ENCODE measurements at places on chromosomes 3 and 15.

- DNase-seq: no peak
These were observed 25.1 kb downstream of the SPSB4 start for GRCh38 chr3:141076036-141076773.

GRCh38 chr3:63351159-63352007 lies 73.3 kb downstream of the SYNPR start:
- DNase-seq: no peak

DNA sequence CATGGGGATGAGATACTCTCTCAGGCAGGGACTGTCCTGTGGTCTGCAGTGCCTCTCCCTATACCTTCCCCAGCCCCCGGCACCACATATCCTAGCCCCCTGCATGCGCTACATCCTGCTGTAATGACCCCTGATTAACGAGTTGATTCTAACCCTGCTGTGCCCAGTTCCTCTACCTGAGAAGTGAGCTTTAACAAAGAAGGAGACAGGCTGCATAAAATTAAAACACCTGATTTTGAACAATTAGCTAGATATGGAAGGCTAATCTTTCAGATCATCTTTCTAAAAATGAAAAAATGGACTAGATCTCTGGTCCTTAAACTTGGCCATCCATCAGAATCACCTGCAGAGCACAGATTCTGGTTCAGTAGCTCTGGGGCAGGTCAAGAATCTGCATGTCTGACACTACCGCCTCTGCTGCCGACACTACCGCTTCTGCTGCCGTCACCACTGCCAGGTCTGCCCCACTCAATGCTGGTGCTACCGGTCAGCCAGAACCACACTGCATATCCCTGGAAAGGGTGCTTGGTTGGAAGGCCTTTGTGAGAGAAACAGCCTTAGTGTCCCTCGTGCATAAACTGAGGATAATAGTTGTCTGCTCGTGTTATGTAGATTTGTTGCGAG lies 33.6 kb upstream of the ZBTB38 start:
- DNase-seq: no peak

- DNase-seq: no peak
These were observed 53.0 kb downstream of the TMEM45A start for GRCh38 chr3:100545371-100545770.

- no peak for DNase-seq
These were observed 118.9 kb downstream of the ALDH1A2 start for GRCh38 chr15:57946491-57947048.

- DNase-seq: no peak
These were observed 460.3 kb upstream of the WNT5A start for GRCh38 chr3:55947406-55947805.

DNA sequence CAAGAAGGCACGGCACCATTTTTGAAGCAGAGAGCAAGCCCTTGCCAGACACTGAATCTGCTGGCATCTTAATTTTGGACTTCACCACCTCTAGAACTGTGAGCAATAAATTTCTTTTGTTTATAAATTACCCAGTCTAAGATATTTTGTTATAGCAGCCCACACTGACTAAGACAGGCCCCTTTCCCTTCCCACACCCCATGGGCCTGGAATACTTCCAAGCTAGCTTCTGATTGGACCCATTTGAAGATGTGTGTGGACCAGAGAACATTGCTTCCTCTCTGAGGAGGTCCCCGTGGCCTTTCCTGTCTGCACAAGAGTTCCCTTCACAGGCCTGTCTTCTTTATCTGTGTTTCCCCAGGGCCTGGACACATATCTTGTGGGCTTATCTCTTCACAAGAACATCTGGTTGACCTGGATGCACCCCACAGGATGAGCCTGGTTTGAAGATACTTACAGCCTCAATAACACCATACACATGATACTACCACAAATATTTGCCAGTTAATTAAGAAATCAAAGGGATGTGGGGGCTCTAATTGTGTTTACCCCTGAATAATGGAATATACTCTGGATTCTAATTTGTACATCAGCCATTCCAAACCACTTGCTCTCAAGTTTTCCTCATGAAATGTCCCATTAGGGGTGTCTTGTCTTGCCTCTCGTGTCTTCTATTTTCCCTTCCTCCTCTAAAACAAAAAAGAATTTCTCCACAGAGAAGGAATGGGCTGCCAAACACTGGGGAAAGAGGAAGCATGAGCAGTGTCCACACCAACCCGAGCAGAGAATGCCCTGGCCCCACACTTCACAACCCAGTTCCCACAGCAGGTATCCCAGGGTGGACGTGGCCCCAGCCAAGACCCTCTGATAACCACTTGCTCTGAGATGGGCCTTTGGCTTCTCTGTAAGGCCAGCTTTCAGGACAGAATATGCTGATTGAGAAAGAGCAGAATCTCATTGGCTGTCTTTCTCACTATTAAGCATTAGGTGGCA lies 42.5 kb downstream of the GLB1 start:
- no peak for DNase-seq

- DNase-seq: no peak
These were observed 106.6 kb downstream of the VGLL4 start for GRCh38 chr3:11536936-11537612.

- DNase-seq: no peak
These were observed at the start of gene CGNL1 for GRCh38 chr15:57375827-57376695. CGNL1 (plus strand) TSS chr15:57376505; CDS start chr15:57438000, 61,495 bp downstream.

DNA sequence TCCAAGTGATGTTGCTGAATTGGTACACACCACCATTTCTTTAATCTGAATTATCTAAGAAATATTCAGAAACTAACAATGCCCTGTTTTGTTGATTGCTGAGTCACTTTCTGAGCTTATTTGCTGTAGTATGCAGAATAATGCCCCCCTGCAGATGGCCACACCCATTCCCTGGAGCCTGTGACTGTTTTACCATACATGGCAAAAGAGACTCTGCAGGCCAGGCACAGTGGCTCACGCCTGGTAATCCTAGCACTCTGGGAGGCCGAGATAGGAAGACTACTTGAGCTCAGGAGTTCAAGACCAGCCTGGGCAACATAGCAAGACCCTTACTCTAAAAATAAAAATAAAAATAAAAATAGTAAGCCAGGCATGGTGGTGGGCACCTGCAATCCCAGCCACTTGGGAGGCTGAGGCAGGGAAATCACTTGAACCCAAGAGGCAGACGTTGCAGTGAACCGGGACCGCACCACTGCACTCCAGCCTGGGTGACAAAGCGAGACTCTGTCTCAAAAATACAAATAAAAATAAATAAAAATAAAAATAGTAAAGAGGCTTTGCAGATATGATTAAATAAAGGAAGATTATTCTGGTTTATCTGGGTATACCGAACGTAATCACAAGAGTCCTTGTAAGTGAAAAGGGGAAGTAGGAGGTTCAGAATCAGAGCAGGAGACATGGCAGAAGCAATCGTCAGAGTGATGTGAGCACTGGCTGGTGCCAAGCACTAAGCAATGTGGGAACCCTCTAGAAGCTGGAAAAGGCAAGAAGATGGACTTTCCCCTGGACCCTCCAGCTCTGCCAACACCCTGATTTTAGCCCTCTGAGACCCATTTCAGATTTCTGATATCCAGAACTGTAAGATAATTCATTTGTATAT lies 19.0 kb downstream of the PCYT1A start:
- no peak for DNase-seq

GRCh38 chr3:157123621-157124020 lies 36.3 kb downstream of the CCNL1 start:
- DNase-seq: no peak

GRCh38 chr3:56960234-56960917 lies 100.1 kb upstream of the SPATA12 start:
- no peak for DNase-seq

- no peak for DNase-seq
These were observed 152.7 kb downstream of the IL20RB start for GRCh38 chr3:137110392-137110996.

- no peak for DNase-seq
These were observed 42.5 kb upstream of the SNRK start for GRCh38 chr3:43243590-43244587.

GRCh38 chr3:52388933-52389332 lies 56.0 kb downstream of the SEMA3G start:
- DNase-seq: no peak

- no peak for DNase-seq
These were observed 114.0 kb downstream of the RFTN1 start for GRCh38 chr3:16399473-16399872.

DNA sequence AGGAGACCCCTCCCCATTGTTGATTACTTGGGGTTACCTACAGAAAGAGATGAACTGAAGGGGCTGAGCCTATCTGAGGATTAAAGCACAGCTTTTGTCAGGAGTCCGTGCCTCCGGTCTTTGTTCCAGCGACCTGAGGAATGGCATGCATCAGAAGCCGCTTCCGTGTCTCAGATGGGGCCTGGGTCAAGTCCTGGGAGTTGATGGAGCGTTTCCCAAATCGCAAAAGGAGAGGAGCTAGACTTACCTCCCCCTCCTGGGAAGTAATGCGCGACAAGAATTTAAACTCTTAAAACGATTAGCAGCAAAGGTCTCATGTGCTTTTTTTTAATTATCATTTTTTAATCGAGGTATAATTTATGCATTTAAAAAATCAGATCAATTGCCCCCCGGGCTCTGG lies 983 bp upstream of the ALDH1A3 start:
- no peak for DNase-seq

DNA sequence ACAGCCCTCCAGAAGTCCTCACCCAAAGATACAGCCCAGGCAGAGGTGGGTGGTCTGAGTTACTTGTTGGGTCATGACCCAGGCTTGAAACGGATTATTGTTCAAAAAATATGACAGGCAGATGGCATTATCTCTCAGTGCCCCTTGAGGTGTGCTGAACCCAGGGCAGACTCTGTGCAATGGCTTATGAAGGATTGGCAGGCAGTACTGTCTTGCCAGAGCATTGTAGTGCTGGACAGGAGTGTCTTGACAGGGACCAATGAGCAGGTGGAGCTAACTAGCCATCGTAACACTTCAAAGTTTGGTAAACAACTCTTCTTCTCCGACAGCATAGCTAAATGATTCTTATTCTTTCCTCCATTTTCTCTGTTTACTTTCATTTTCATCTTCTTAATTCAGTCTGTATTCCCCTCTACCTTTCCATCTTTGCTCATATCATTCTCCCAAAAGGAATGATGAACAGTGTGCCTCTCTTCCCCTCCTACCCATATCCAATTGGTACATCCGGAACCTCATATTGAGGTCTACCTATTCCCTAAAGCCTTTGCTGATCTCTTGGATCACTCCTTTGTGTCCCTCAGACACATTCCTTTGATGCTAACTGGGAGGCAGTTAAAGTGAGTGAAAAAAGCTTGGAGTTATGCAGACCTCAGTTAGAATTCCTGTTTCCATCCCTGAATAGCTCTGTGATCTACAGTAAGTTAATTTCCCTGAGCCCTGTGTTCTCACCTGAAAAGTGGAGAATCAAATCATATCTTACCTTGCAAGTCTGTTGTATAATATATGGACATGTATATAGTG lies 2.6 kb upstream of the IL20RB start:
- no peak for DNase-seq

GRCh38 chr15:88032787-88033186 lies 223.8 kb downstream of the NTRK3 start:
- no peak for DNase-seq

Measured in stimulated activated CD8-positive, alpha-beta memory T cell treated with anti-CD3 and anti-CD28 coated beads, Interleukin-4, amount 100 ng/mL, for 1 hour (primary cell).